Stimulated activated naive CD4-positive, alpha-beta T cell treated with Interleukin-2 at 50 U/mL for 16 hours (primary cell): ENCODE measurements at places on chromosomes 3 and 15.

GRCh38 chr3:104040896-104041295, 1325.8 kb upstream of the ALCAM start:
- DNase-seq: no peak

GRCh38 chr15:57422113-57422754, 45.9 kb downstream of the CGNL1 start:
- no peak for DNase-seq

DNA sequence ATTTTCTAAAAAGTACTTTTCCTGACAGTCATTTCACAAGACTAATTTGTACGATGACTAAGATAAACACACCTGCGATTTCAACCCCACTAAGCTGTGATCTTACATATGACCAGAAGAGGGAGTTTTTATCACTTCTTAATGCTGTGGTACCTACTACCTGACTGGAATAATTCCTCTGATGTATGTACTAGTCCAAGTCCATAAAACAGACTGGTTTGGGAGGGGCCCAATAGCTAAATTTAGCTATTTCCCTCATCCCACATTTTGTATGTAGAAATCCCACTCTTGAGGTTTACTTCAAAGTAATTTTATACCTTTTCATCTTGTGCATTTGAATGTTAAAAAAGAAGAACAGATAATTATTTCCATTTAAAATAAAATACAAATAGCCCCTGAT, 49.7 kb upstream of the SCAANT1 start:
- no peak for DNase-seq

DNA sequence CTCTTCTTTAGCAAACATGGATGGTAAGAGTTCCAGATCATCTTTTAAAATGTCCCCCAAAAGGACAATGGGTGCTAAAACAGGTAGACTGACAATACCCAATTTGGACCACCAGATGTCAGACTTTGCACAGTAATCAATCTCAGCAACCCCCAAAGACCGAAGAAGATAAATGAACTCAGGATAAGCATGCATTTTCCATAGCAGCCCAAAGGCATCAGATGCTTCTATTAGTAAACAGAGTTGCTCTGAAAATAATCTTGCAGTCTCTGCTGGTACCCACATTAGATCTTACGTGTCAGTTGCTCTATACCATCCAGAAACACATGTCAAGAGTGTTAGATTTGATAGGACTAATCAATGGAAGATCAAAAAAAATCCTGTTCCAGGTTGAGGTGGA, 20.6 kb downstream of the MYH15 start:
- no peak for DNase-seq

DNA sequence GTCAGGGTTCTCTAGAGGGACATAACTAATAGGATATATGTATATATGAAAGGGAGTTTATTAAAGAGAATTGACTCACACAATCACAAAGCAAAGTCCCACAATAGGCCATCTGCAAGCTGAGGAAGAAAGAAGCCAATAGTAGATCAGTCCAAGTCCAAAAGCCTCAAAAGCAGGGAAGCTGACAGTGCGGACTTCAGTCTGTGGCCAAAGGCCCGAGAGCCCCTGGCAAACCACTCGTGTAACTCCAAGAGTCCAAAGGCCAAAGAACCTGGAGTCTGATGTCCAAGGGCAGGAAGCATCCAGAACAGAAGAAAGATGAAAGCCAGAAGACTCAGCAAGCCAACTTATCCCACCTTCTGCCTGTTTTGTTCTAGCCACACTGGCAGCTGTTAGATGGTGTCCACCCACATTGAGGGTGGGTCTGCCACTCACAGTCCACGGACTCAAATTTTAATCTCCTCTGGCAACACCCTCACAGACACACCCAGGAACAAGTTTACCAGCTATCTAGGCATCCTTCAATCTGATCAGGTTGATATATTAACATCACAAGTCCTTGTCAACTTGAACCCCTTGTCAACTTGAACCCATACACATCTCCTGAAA, 54.2 kb upstream of the ACAD9 start:
- no peak for DNase-seq

GRCh38 chr3:177149106-177149505, 48.2 kb downstream of the TBL1XR1 start:
- DNase-seq: no peak

- DNase-seq: no peak
Observed at GRCh38 chr15:37102305-37103162, 2.2 kb upstream of the MEIS2 start.

- no peak for DNase-seq
Observed at GRCh38 chr15:89768071-89768500, 8.0 kb upstream of the MESP2 start.

DNA sequence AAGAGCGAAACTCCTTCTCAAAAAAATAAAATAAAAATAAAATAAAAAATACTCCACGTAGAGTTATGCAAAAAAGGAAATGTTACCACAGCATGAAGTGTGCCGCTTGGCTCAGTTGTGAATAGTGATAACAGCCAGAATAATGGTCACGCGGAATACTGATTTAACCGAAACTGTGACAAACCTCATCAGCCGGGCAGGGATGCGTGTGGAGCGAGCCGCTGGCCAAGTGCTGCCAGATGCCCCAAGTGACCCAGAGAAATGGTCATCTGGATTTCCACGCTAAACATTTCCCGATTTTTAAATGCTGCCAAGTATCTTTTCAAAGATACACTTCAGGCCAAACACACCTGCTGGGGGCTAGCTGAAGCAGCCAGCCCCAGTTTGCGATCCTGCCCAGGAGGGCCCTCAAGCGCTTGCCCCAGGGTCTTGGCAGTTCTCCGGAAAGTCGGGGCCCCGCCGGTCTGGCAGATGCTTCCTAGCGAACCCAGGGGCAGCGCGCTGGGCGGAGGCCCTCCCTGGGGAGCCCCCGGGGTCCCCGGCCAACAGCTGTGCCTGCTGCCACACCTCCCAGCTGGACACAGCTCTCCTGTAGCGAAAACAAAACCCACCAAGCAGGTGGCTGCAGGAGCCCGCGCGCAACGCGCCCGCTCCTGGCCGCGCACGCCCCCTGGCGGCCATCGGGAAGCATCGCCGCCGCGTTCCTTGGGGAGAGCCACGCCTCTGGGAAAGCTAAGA, 35.1 kb downstream of the CMTM6 start:
- DNase-seq: peak; percentile 55

DNA sequence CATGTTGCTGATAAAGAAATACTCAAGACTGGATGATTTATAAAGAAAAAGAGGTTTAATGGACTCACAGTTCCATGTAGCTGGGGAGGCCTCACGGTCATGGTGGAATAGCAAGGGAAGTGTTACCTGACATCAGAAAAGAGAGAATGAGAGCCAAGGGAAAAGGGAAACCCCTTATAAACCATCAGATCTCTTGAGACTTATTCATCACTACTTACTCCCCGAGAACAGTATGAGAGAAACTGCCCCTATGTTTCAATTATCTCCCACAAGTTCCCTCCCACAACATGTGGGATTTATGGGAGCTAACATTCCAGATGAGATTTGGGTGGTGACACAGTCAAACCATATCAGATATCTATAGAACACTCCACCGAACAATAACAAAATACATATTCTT, 904.6 kb downstream of the PDCD6IP start:
- no peak for DNase-seq

DNA sequence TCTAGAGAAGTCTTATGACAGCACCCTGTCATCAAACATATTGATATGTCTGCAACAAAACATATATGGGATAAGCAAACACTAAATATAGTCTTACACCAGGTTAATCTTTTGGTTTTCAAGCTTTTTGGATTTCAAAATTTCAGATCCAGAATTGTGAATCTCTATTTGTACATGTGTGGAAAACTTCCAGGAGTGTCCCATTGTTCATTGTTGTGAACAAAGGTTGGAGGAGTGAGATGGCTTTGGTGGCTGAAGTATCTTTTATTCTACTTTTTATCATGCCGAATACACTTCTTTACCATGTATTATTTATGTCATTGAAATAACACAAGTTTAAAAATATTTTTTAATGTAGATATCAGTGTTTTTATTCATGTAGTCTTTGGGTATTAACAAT, 5.9 kb upstream of the FHIT start:
- DNase-seq: no peak

DNA sequence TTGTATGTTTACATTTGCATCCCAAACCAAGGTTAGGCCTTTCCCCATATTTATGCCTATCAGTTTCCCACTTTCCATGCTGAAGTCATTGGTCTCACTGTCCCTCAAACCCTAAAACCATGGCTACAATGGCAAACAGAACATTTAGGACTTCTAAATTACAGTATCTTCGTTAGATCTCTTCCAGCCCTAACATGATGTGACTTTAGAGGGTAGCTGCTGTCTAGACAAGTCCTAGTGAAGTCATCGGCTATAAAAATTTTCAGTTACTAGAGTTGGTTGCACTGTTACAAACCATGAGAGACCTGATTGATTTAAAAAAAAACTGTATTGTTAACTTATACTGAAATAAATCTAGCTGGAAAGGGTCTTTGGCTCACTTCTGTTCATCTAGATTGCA, 54.6 kb downstream of the TM4SF4 start:
- DNase-seq: no peak

DNA sequence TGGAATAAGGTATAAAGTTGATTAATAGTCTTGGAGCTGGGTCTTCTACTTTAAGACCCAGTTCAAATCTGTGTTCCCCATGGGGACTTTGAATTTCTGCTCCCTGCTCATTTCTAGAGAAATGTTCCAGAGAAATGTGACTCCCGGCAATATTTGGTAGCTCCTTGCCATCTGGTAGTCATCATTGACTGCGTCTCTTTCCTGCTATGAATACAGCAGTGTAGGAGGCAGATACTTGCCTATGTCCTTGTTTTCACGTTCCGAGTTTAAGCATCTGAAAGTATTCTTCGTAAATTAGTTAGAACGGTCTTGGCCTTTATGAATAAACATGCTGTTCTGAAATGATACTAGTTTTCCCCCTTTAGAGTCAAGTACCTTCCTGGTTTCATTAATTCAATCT, 352.9 kb downstream of the PTPRG start:
- DNase-seq: no peak

- no peak for DNase-seq
Observed at GRCh38 chr3:192409838-192410683, 317.3 kb downstream of the FGF12 start.

DNA sequence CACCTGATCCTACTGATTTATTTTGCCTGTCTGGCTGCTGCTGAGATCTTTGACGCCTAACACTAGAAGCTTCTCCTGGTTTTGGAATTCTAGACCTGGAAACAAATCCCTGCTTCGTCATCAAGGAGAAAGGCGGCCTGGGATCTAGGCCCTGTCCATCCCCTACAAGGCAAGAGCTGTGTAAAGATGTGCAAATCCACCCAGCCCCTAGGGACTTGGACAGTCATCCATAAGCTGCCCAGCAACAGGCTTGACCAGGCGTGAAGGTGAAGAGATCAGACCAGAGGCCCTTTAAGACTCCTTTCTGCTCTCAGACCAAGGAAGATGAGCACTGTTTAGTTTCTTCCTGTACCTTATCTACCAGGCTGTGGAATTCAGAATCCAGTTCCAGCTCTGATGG, 32.2 kb downstream of the SLC41A3 start:
- no peak for DNase-seq

GRCh38 chr15:73050561-73051295, 1.5 kb upstream of the NEO1 start:
- no peak for DNase-seq

- DNase-seq: no peak
Observed at GRCh38 chr3:55282994-55283393, 204.1 kb downstream of the WNT5A start.

GRCh38 chr15:76209942-76210341, 101.3 kb downstream of the ETFA start:
- DNase-seq: no peak

GRCh38 chr15:86756688-86757087, 677.0 kb downstream of the AGBL1 start:
- no peak for DNase-seq

GRCh38 chr3:55458181-55458790, 28.8 kb downstream of the WNT5A start:
- DNase-seq: no peak

GRCh38 chr3:100899440-100900091, 93.7 kb downstream of the ABI3BP start:
- DNase-seq: no peak

DNA sequence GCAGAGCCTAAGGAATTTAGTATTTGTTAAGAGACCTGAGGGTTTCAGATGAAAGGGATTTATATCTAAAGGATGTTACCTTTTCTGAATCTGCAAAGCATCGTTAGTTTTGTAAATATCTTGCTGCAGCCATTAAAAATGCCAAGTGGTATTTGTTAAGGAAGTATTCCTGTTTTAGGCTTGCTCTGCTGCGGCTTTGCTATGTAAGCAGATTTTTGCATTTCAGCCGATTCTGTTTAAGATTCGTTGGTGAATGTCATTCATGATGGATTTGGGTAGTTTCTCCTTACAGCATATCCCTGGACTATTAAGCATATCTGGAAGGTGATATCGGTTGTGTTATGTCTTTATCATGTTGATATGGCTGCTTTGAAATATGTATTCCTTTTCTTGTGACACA, 1.0 kb downstream of the USP8 start:
- no peak for DNase-seq

GRCh38 chr3:57163751-57164150, 1.4 kb downstream of the IL17RD start:
- DNase-seq: no peak

DNA sequence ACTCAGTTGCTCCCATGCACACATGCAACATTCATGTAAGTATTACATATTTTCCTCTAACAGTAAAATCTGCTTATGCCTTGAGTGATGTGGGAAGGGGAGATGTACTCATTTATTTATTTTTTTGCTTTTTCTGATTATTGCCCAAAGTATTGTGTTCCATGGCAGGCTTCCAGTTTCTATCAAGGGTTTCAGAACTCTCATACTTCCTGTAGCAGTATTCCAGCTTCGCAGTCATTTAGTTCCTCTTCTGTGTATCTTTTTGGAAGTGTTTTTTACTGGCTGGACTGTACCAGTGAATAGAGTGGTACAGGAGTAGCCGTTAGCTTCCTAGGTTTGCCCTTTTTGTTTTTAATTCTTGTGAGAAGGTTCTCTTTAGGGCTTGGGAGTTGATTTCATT, 26.9 kb downstream of the RAB11A start:
- DNase-seq: no peak

- no peak for DNase-seq
Observed at GRCh38 chr15:72176159-72176558, 21.4 kb downstream of the GRAMD2A start.

- no peak for DNase-seq
Observed at GRCh38 chr3:171236265-171237008, 209.9 kb upstream of the SLC2A2 start.

DNA sequence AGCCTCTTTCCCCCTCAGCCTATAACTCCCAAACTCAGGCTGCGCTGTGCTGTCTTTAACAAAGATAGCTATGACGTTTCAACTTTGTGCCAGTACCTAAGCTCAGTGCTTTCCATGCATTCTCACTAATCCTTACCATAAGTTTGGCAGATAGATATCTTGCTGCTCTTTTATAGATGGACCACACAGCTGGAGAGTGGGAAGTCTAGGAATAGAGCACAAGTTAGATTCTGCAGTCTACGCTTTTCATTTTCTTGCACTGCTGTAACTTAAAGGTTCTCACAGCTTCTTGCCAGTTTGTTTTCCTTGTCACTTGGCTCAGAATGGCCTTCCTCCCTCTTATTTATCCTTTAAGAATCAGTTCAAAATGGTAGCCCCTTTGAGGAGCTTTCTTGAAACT, 468.8 kb downstream of the CNTN4 start:
- DNase-seq: no peak
